ENCODE measurements at places on chromosomes 3 and 15. TPM values are rescaled to one million over a fixed set of nuclear protein-coding genes. Genes with fewer than 3 reads are reported as not detected.

DNA sequence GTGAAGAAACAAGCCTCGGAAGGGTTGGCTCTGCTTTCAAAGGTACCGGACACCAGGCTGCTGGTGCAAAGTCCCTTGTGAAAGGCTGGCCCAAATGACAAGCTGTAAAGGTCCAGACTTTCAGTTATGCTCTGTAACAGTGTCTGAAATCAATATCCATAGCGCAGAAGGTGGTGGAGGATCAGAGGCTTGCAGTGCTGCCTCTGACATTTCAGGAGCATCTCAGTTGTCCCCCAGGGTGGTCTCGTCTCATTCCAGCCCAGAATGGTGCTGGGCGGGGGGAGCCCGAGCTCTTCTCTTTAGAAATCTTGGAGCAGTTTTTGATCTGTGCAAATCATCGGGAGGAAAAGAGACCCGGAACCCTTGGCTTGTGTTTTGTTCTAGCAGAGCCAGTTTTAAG, 402.3 kb upstream of the RGMA start:
- no peaks in the 10 kb centered on the region for H3K27me3 ChIP-seq
- H3K4me1 ChIP-seq = no peaks in the 10 kb centered on the region
- no peak for DNase-seq
- no peak overlapping the region for H3K27ac ChIP-seq
- H3K36me3 ChIP-seq = no peaks in the 10 kb centered on the region

DNA sequence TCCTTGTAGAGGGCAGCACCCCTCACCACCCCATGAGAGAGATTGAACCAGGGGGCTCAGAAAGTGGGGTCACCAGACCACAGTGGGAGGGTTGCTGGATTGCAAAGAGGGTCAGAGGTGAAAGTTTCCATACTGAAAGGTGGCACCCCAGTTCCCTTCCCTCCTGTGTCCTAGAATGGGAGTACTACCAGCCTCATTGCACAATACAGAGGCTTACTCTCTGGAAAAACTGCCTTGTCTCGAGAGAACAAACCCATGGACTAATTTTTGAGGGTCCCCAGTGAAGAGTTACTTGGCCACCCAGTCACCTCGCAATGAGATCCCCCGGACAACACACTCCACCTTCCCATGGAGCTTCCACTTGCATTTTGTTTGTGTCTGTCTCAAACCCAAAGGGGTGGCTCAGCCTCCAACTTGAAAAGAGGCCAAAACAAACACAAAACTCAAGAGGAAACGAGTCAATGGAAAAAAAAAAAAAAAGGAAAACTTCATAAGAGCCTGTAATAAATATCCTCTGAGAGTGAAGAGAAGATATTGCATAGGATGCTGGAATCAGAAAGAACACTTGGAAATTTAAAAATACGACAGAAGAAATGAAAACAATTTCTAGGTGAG, 18.6 kb downstream of the MESP2 start:
- H3K27ac ChIP-seq = no peak overlapping the region
- H3K4me3 ChIP-seq = no peak overlapping the region
- no peaks in the 10 kb centered on the region for H3K4me1 ChIP-seq
- peaks cover 7% of the 10 kb centered on the region for H3K27me3 ChIP-seq
- DNase-seq = no peak

- peaks cover 86% of the 10 kb centered on the region for H3K4me1 ChIP-seq
- H3K27me3 ChIP-seq = no peaks in the 10 kb centered on the region
- H3K27ac ChIP-seq = peak overlapping the region; percentile 91
- H3K36me3 ChIP-seq = peaks cover 82% of the 10 kb centered on the region
Measured at GRCh38 chr3:52269776-52270175, 8.7 kb downstream of the WDR82 start.

- no peak overlapping the region for H3K27ac ChIP-seq
- no peaks in the 10 kb centered on the region for H3K27me3 ChIP-seq
- H3K4me3 ChIP-seq = no peak overlapping the region
Measured at GRCh38 chr3:69770976-69771634, 31.8 kb downstream of the MITF start.

GRCh38 chr3:33218446-33219174, at the start of gene SUSD5:
SUSD5 (minus strand) TSS chr3:33218810; CDS start chr3:33218797, 13 bp downstream.
- H3K27ac ChIP-seq = no peak within 1 kb of the TSS
- H3K27me3 ChIP-seq = peaks cover 45% of the 10 kb centered on the region
- H3K4me1 ChIP-seq = peaks cover 5% of the 10 kb centered on the region
- H3K36me3 ChIP-seq = no peaks in the 10 kb centered on the region

PDCD7 gene
- total RNA-seq = 32.8 TPM

ASB14 gene
- total RNA-seq = not detected

- peaks cover 37% of the 10 kb centered on the region for H3K27me3 ChIP-seq
- no peak overlapping the region for H3K27ac ChIP-seq
- H3K36me3 ChIP-seq = no peaks in the 10 kb centered on the region
- H3K4me3 ChIP-seq = no peak overlapping the region
- H3K4me1 ChIP-seq = peaks cover 11% of the 10 kb centered on the region
- no peak for DNase-seq
Measured at GRCh38 chr3:139537795-139538621, 1.5 kb downstream of the RBP1 start.

INSYN1 gene
- not detected for total RNA-seq

DNA sequence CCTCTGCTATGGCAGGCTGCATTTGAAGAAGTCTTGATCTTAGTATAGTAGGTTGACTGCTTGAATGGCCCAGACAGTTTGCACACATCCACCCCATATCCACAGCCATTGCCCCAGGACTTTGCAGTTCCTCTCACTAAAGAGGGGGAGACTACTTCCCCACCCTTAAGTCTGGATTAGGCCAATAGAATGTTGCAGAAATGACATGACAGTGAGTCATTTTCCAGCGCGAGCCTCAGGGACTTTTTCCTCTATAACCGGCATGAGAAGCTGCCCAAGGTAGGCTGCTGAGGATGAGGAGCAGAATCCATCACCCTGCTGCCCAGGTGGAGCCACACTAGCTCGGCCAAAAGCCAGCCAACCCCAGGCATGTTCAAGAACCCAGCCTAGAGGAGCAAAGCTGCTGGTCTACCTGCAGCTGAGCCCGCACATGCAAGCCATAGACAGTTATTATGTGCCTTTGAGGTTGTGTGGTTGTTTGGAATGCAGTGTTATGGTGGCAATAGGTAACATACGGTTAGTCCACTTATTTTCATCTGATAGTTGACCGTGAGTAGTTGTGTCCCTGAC, 113.9 kb downstream of the TLE3 start:
- no peaks in the 10 kb centered on the region for H3K36me3 ChIP-seq
- H3K27me3 ChIP-seq = peaks cover 20% of the 10 kb centered on the region

DNA sequence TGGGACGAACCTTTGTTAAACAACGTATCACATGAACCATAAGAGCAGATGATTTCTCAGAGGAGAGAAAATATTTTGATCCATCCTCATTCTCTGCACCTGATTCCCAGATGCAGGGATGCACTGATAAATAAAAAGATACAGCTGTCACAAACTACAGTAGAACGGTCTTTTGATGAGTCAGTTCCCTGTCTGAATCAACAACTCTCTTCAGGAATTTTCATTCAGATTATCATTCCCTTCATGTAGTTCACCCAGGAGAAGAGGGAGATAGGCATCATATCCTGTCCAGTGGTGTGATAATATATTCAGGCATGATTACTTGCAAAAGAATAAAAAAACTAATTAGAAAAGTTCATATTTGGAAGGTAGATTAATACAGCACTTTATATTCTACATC, 521.5 kb downstream of the PYDC2 start:
- no peak overlapping the region for H3K4me3 ChIP-seq
- no peaks in the 10 kb centered on the region for H3K27me3 ChIP-seq
- H3K27ac ChIP-seq = no peak overlapping the region
- H3K36me3 ChIP-seq = no peaks in the 10 kb centered on the region
- H3K4me1 ChIP-seq = no peaks in the 10 kb centered on the region
- no peak for DNase-seq

IL16 gene
- total RNA-seq = 58.8 TPM

DNA sequence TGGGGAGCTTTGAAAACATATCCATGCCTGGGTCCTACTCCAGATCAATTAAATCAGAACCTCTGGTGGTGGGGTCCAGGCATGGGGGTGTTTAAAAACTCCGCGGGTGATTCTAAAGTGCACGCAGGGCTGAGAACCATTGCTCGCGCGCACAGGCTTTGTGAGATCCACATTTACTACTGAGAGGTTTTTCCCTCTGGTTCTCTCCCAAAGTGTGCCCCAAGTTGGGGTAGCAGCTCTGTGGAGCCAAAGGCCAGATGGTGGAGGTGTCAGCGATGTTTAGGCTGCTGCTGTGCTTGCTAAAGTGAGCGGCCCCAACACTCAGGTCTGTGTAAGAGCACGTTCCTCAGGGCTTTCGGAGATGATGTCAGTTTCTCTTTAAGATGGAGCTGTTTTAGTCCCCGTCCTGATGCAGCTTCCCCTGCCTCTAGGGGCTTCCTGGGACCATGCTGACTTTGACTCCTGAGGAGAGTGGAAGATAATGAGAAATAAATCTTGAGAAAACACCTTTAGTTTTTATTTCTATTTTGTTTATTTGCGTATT, 13.4 kb upstream of the MAGEF1 start:
- no peaks in the 10 kb centered on the region for H3K36me3 ChIP-seq
- DNase-seq = no peak
- H3K4me3 ChIP-seq = no peak overlapping the region
- H3K4me1 ChIP-seq = no peaks in the 10 kb centered on the region
- H3K27me3 ChIP-seq = peaks cover 1% of the 10 kb centered on the region

IQCF5 gene
- total RNA-seq = not detected

DNAJB11 gene
- total RNA-seq = 36.9 TPM

DNA sequence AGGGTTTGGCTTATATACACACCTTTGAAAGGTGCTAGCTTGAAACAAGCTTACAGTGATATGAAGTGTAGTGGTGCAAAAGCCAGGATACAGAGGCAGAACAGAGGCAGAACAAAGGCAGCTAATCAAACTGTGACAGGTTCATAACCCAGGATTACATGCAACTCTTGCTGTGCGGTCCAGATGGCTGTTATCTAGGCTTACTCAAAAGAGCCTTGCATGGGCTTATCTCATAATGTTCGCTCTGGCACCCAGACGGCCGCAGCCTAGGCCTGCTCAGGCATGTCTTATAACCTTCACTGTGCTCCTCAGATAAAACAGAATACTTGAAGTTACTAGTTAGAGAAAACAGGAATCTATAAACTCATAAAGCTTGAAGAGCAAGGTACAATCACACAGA, 22.8 kb upstream of the NOX5 start:
- no peaks in the 10 kb centered on the region for H3K36me3 ChIP-seq
- no peak for DNase-seq
- H3K4me1 ChIP-seq = no peaks in the 10 kb centered on the region
- H3K27ac ChIP-seq = no peak overlapping the region

GRCh38 chr3:183038757-183039156, 58.4 kb upstream of the DCUN1D1 start:
- peaks cover 40% of the 10 kb centered on the region for H3K36me3 ChIP-seq
- no peak overlapping the region for H3K27ac ChIP-seq
- H3K4me1 ChIP-seq = no peaks in the 10 kb centered on the region
- no peaks in the 10 kb centered on the region for H3K27me3 ChIP-seq

DNA sequence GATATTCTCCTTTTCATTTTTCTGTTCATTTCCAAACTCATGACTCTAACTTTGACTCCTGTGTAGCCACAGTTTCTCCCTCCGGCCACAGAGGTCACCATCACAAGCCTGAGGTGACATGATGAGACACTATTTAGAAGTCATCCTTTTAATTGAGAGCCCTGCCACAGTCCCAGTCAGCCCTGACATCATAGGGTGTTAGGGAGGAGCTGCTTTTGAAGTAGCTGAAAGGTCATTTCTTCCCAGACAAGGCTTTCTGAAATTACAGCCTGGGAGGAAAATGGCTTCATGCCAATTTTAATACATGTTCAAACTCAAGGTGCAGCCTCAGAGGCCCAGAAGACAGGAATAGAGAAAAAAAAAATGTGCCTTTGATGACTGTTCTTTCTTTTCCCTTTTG, 532.8 kb upstream of the TGFBR2 start:
- no peaks in the 10 kb centered on the region for H3K36me3 ChIP-seq
- no peak overlapping the region for H3K4me3 ChIP-seq
- DNase-seq = peak; percentile 11
- H3K27ac ChIP-seq = no peak overlapping the region
- no peaks in the 10 kb centered on the region for H3K4me1 ChIP-seq
- no peaks in the 10 kb centered on the region for H3K27me3 ChIP-seq

DNA sequence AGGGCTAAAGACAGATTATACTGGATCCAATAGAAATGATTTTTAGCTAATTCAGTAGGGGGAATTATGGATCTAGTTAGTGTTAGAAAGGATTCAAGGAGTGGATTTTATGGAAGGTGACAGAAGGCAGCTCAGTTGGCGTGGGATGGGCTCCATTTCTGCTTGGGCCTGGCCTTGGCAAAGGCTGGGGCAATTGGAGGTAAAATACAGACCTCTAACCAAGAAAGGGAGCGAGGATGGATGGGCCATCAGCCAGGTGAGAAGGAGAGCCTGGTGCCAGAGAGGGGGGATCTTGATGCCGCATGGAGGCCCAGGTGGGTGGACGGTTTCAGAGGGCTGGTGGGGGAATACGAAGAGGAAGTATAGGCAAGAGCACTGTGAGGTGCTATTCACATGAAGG, 40.7 kb upstream of the TRA2B start:
- no peak overlapping the region for H3K4me3 ChIP-seq
- no peaks in the 10 kb centered on the region for H3K36me3 ChIP-seq
- peaks cover 17% of the 10 kb centered on the region for H3K4me1 ChIP-seq
- DNase-seq = no peak
- H3K27me3 ChIP-seq = peaks cover 9% of the 10 kb centered on the region
- no peak overlapping the region for H3K27ac ChIP-seq

DNA sequence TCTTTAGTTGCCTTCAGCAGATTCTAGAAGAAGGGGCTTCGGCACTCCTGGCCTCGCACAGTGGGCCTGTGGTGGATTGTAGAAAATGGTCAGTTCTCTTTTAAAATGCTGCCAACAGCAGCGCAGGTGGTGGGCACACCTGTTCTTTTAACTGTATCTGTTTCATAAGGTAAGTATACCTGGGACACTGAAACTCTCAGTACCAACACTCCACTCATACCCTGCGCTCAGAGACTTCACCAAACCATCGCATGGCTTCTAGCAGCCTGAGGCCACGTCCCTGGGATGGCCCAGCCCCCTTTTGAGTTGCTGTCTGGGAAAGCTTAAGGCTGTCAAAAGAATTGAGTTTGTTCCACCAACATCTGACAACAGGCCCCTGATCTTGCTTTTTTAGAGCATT, 56.7 kb upstream of the MCF2L2 start:
- H3K27ac ChIP-seq = no peak overlapping the region
- H3K36me3 ChIP-seq = no peaks in the 10 kb centered on the region
- no peak overlapping the region for H3K4me3 ChIP-seq

DNA sequence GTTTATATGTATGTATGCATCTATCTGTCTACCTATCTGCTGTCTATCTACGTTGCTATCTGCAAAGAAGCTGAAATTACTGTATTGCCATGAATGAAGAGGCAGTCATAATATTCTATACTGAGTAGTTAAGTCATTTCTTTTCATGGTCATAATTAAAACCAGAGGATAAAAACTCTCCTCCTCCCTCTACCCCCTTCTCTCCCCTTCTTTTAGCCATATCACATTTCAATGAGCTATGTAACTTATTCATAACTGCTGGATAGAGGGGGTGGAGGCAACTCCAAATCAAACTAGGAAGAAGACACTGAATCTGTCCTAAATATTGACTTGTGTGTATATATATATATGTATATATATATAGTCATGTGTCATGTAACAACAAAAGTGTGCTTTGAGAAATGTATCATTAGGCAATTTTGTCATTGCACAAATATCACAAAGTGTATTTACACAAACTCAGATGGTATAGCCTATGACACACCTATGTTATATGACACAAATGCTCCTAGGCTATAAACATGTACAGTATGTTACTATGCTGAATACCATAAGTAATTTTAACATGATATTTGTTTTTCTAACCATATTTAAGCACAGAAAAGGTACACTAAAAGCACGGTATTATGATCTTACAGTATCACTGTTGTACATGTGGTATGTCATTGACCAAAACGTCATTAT, 229.7 kb upstream of the KCNMB2 start:
- H3K27ac ChIP-seq = no peak overlapping the region
- no peaks in the 10 kb centered on the region for H3K27me3 ChIP-seq
- no peak for DNase-seq
- no peaks in the 10 kb centered on the region for H3K36me3 ChIP-seq
- peaks cover 2% of the 10 kb centered on the region for H3K4me1 ChIP-seq

Measured in activated CD4-positive, alpha-beta memory T cell treated with anti-CD3 and anti-CD28 coated beads for 36 hours (primary cell).